T-helper 9 cell (primary cell): ENCODE measurements at places on chromosomes 12 and 14.

- no peak for DNase-seq
These were observed 6.4 kb downstream of the GUCY2C start for GRCh38 chr12:14689996-14690395.

GRCh38 chr14:103526247-103526913 lies 2.6 kb upstream of the TRMT61A start:
- no peak for DNase-seq

- no peak for DNase-seq
These were observed 18.6 kb downstream of the PRORP start for GRCh38 chr14:35140718-35141581.

DNA sequence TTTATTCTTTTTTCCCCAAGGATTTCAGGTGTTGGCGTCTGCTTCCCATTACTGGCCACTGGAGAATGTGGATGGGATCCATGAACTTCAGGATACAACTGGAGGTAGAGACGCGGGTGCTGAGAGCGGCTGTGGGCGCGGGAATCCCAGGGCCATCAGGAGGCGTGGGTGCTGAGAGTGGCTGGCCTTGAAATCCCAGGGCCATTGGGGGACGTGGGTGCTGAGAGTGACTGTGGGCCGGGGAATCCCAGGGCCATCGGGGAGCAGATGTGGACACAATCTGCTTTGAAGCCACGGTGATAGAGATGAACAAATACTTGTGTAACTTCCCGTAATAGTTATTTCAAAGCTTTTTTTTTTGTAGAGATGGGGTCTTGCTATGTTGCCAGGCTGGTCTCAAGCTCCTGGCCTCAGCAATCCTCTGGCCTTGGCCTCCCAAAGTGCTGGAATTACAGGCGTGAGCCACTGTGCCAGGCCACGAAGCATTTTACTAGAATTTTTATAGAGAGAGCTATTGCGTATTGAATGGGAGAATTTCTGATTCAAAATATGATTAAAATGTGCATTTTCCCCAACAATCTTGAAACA lies 12.8 kb downstream of the ADGRD1 start:
- DNase-seq: no peak

DNA sequence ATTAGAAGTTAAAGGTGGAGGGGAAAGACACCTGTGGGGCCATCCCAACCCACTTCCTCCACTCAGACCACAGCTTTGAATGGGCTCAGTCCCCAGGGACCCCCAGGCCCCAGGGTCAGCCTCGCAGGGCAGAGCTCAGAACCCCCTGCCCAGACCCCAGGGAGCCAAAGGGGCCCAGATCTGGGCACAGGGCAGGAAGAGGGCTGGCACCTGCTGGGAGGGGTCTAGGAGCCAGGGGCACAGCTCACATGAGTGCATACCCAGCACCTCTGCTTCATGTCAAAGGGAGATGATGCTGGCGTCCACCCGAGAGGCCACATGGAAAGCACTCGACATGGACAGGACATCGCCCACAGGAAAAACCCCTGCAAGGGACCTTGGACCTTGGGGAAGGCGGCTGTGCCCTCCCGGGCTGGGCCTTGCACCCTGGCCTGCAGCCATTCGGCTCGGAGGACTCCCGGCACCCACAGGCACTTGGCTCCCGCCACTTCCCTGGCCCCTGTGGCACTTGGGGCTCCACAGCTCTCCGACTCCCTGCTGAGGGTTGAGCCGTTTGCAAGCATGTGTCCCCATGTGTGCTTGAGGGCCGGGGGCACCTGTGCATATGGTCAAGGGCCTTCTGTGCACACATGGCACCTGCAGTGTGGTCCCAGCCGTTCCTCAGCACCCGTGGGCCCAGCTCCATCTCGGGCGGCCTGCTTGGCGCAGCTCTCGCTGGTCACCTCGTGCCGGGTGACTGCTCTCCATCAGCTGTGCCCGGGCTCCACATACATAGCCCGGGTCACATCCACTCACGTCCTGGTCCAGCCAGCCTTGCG lies 7.8 kb upstream of the AMN start:
- DNase-seq: no peak

DNA sequence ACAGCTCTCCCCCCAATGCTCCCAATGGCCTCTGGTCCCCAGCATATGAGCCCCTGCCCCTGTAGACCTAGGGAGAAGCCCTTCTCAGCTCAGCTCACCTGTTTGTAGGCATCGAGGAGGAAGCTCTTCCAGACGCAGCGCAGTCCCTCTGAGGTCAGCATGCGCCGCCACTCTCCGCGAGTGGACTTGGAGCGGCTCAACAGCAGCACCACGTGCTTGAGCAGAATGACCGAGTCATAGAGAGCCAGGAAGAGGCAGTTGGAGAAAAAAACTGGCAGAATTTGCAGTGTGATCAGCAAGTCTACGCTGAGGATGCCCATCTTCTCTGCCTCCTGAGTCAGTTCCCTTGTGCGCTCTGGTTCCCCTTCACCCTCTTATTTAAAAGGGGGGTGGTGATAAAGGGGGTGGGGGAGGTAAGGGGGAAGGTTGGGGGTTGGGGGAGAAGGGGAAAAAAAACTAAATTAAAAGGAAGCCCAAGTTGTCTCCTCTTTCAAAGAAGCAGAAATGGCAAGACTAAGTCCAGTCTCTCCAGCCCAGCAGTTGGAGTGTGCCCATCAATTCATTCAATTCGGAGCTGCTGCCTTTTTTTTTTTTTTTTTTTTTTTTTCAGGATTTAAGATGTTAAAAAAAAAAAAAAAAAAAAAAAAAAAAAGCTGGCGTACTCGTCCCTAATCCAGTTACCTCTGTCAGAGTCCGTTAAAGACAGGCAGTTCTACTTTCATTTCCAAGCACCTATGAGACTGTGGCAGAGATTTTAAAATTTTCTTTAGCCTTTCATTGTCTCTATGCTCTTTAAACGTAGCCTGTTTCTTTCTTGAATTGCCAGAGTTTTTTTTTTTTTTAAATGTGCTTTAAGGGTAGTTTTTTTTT lies at the start of gene DIO2:
Gene DIO2 (minus strand): TSS at position 352 of the 870 bp plus-strand sequence. CDS start 32 bp downstream, at position 320.
- DNase-seq: no peak

DNA sequence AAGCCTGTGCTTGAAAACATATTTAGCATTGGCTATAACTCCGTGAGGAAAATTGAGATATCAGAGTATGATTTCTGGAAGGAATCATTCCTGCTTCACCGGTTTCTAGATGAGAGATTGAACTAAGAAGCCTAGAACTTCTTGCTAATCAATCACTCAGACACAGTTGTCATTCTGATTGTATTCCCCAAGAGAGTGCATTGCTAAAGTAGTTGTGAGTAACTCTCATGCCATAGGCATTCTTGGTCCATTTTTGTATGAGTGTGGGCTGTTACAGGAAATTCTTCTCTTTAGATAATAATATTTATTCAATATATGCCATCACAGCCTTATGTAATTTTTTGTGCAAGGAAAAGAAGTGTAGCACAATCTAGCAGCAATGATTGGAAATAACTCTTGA lies 893.3 kb upstream of the MDGA2 start:
- no peak for DNase-seq

DNA sequence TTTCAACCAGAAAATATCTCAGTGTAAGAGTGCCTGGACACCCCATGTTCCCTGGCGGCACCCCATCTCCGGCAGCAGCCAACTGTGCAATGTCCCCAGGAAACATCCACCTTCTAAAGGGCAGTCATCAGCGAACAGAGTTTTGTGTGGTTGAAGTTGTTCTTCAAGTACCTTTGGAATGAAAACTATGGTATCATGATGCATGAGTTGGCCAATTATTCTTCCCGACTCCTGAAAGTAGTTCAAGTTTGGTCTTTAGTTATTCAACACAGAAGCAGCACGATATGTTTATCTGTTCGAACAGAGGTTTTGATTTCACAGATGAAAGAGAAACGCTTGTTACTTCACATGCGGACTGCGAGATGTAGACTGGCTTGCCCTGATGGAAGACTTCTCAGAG lies 21.1 kb upstream of the TTC7B start:
- no peak for DNase-seq

DNA sequence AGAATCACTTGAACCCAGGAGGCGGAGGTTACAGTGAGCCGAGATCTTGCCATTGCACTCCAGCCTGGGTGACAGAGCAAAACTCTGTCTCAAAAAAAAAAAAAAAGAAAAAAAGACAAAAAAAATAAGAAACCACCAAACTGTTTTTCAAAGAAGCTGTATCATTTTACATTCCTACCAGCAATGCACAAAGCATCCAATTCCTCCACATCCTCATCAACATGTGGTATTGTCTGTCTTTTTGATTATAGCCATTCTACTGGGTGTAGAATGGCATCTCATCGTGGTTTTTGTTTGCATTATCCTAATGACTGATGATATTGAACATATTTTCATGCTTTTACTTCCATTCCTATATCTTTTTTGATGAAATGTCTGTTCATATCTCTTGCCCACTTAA lies 36.2 kb upstream of the GNG2 start:
- DNase-seq: no peak

DNA sequence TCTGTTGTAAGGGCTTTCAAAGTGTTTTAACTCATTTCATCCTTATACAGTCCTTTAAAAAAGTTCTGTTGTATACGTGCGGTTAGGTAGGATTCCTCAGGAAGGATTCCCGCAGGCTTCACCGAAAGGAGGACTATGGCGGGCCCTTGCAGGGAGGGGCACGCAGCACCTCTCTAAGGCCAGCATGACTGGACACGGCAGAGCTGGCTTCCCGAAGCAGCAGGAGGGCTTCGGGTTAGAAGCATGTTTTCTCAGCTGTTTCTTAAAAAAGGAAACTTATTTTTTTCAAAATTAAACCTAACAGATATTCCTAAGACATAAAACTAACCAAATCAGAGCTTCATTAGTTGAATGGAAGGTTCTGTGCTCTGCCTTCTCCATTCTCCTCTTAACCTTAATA lies 21.3 kb downstream of the IQSEC3 start:
- no peak for DNase-seq

DNA sequence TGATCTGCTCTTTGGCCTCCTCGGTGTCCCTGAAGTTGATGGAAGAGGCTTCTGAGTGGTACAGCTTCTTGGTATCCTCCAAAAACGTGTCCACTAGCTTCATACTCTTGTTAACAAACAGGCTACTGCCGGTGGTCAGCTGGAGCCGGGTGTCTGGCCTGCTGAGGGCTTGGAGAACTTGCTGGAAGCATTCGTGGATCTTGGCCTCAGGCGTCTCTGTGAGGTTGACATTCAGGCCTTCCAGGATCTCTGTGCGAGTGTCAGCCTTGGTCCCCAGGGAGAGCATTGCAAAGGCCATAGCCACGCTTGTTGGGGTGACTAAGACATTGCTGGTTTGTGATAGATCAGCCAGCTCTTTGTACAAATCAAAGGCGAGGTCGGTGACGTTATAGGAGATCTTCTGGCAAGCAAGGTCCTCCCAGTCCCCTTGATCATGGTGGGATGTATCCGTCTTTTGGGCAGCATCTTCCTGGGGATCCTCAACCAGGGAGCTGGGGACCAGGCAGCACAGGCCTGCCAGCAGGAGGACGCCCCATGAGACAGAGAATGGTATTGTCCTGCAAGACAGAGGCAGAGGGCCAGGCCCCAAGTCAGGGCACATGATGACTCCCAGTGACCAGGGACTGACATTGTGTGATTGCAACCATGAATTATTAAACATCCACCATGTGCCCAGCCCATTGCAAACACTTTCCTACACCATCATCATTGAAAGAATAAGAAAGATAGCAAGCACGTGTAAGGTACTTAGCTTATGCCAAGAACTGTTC lies 22.1 kb downstream of the SERPINA1 start:
- DNase-seq: no peak

GRCh38 chr12:75137896-75138295 lies 71.7 kb downstream of the KCNC2 start:
- DNase-seq: no peak

DNA sequence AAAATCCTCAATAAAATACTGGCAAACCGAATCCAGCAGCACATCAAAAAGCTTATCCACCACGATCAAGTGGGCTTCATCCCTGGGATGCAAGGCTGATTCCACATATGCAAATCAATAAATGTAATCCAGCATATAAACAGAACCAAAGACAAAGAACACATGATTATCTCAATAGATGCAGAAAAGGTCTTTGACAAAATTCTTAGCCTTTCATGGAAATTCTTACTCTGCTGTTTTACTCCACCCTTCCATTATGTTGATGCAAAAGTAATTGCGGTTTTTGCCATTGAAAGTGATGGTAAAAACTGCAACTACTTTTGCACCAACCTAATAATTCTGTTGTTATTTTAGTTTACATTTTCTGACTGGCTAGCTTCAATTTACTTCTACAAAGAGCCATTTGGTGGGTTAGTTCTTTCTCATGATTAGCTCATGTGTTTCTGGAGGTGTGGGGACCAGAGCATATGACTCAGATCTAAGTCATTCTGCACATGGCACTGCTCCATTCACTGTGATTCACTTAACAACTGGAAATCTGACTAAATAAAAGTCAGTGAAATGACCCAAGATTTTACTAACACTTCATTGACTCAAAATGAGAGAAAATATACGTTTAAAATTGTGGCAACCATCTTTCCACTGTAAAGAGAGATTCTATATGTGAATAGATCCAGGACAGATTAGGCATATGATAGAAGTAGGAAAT lies 99.9 kb downstream of the TMTC3 start:
- DNase-seq: no peak

DNA sequence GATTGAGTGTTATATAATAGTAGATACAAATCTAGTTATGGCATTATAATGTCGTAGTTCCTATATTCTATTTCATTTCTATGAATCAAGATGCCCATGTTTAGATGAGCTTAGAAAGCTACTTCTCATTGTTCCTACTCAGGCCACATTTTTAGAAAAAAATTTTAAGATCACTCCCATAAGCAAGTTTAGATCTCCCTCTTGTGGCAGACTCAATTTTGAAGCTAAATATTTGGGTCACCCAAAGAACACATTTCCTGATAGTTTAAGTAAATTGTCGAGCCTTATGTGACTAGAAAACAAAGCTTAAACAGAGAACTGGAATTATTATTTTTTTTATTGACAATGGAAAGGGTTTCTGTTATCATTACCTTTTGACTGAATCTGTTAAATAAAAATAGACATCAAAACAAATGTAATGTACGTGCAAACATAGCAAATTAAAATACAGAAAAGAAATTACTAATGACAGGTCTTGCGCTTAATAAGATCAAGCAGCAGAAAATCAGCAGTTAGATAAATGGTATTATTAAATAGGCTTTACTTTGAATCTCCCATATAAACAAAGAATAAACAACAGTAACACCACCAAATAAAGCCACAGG lies 180.2 kb downstream of the ACSS3 start:
- DNase-seq: no peak

- DNase-seq: no peak
These were observed at the start of gene OR10G3 for GRCh38 chr14:21579976-21580375. TSS of gene OR10G3 (minus strand) at chr14:21580076. CDS start at chr14:21570744, 9,332 bp downstream.

DNA sequence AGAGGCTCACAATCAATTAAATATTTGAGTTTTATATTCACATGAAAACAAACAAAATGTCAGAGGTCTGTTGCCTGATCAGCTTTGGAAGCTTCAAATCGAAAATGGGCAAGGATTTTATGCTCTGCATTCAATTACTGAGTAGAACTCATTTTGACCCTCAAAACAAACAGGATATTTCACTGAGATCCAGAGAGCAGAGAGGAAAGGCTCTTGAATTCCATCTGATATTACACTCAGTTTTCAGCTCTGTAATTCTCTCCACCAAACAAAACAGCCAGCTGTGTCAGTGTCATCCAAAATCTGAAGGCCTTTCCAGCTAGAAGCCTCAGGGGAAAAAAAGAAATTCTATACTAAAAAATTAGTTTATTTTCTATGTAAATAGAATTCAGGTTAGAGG lies 128.6 kb upstream of the FLRT2 start:
- DNase-seq: no peak

- DNase-seq: no peak
These were observed 38.8 kb downstream of the SLC15A5 start for GRCh38 chr12:16238661-16239060.

GRCh38 chr12:46921048-46921763 lies 95.4 kb upstream of the SLC38A4 start:
- no peak for DNase-seq

GRCh38 chr12:58189030-58189429 lies 247.7 kb downstream of the ATP23 start:
- DNase-seq: no peak

- DNase-seq: no peak
These were observed 68.5 kb downstream of the LIN7A start for GRCh38 chr12:80869264-80869663.
